Putamen (tissue), 1 donor: ENCODE measurements at places on chromosomes 7 and 10.

GRCh38 chr10:89079961-89080360 lies 89.4 kb downstream of the FAS start:
- no peak for DNase-seq

DNA sequence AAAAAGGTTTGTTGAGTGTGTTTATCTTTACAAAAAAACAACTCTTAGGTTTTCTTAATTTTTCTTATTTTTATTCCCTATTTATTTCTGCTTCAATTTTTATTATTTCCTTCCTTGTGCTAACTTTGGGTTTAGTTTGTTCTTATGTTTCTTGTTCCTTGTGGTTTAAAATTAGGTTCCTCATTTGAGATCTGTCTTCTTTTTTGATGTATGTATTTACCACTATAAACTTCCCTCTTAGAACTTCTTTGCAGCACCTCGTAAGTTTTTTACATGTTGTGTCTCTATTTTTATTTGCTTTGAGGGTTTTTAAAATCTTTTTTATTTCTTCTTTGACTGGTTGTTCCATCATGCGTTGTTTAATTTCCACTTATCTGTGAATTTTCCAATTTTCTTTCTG lies 1217.1 kb upstream of the CELF2 start:
- DNase-seq: no peak

- DNase-seq: no peak
Observed at GRCh38 chr7:9201928-9202327, 768.5 kb downstream of the NXPH1 start.

- no peak for DNase-seq
Observed at GRCh38 chr10:44300666-44301649, 83.9 kb downstream of the CXCL12 start.

DNA sequence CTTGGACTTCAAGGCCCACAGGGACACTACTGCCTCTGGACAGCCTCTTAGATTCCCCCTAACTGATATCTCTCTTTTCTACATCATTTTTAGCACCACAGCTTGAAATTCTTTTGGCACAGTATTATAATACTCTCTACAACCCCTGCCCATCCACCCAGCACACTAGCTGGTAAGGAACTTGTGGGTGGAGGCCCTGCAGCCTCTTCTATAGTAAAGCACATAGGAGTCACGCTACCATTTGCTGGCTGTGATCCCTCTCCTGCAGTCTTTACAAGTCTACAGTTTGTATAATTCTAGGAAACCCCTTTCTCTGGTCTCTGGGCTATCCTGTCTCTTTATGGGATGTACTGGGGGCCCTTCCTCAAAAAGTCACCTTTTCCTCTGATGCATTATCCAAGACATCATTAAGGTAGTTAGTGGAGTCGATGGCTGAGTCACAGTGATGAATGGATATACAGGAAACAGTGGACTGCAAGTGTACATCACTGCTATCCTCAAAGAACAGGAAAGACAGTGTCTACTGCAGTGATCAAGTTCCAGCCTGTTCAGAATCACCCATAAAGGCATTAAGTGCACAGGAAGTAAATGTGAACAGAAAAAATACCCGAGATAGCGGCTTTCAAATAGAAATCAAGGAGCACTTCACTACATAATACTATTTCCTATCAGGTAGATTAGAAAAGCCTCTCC lies 54.4 kb downstream of the STK17A start:
- DNase-seq: no peak

DNA sequence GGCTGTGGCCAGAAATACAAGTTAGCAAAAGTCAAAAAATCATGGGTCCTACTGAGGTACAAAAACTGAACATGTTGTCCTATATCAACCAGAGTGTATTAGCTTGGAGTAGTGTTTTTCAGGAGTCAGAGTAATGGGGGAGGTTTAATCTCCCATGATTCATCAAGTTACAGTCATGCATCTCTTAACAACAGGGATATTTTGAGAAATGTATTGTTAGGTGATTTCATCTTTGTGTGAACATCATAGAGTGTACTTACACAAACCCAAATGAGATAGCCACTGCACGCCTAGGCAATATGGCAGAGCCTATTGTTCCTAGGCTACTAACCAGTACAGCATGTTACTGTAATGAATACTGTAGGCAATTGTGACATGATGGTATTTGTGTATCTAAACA lies 14.9 kb upstream of the TES start:
- DNase-seq: no peak

- DNase-seq: no peak
Observed at GRCh38 chr10:110073896-110074295, 66.1 kb downstream of the ADD3 start.
